Pancreas (tissue), 10 donors: ENCODE measurements at places on chromosomes 1 and 21. TPM values are rescaled to one million over a fixed set of nuclear protein-coding genes. Genes with fewer than 3 reads are reported as not detected.

GRCh38 chr1:98854137-98854536 lies 150.5 kb downstream of the PLPPR5 start:
- DNase-seq, result no peak

HLX gene
- 5.9 TPM for polyA plus RNA-seq

RUNX1 gene
- 2.1 TPM for polyA plus RNA-seq

DNA sequence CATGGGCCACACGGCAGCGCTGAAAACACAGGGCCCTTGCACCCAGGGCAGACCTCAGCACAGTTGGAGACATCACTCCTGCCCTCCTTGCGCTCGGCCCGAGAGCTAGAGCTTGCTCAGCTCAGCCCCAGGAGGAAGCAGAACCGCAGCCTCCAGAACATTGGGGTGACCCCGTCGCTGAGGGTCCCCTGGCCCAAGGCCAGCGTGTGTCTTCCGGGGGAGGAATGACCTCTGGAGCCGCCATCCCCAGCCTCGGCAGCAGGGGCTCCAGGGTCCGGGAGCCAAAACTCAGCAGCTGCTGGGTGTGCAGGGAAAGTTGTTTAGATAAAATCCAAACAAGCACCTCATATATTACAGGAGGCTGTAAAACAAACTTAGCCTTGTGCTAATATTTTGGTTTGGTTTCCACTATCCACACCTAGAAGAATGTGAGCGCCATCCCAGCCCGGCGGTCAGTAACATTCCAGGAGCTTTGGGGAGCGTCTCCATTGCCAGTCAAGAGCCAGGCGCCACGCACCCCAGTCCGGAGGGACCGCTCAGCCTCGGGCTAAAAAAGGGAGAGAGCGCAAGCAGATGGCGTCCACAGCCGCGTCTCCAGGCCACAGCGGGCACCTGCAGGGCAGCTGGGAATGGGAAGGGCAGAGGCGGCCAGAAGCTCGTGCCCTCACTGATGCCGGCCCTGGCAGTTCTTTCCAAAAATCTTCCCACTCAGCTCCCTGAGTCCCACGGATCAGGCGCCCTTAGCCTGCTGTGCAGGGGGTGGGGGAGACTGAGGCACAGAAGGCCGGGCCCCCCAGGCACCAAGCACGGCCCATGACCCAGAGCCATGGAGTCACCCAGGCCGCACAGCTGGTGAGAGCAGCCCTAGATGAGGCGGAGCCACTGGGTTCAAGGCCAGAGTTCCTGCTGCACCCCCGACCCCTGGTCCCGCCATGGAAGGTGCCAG lies 52.0 kb downstream of the SLX9 start:
- DNase-seq, result peak; percentile 50

CHRNB2 gene
- polyA plus RNA-seq, result 3.1 TPM

DNA sequence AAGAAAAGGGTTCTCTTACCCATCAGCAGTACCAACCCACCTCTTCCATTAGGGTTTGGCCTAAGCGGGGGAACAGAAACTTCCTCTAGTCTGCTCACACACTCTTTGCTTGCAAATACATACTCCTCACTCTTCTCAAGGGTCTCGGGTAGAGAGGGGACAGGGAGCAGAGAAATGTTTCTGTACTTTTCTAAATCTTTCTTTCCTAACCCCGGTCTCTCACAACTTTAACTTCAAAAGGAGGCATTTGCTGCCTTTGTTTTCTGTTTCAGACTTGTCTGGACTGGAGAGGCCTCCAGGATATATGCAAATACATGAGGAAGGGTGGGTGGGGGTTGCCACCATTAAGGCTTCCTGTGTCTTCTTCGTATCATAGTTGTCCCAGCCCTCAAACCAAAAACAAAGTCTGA lies 10.5 kb upstream of the LAX1 start:
- no peak for DNase-seq

GRCh38 chr1:54357967-54358366 lies 48.2 kb downstream of the SSBP3 start:
- no peak for DNase-seq

PCNX2 gene
- polyA plus RNA-seq, result 5.5 TPM

MNDA gene
- 0.76 TPM for polyA plus RNA-seq

OR2T33 gene
- polyA plus RNA-seq, result not detected

DNA sequence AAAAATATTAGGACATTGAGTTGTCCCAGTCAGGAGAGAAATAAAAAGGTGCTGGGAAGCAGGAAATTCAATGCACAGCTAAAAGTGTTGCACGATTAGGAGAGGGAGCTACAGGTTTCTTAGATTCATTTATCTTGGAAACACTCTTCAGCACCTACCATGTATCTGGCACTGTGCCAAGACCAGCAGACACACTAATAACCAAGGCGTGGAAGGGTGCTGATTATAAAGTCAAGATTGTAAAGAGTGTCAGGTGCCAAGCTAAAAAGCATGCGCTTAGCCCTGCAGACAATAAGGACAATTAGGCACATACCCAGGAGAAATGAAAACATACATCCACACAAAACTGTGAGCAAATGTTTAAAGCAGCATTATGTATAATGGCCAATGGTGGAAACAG lies 129.9 kb downstream of the DSCAM start:
- DNase-seq, result no peak

DNA sequence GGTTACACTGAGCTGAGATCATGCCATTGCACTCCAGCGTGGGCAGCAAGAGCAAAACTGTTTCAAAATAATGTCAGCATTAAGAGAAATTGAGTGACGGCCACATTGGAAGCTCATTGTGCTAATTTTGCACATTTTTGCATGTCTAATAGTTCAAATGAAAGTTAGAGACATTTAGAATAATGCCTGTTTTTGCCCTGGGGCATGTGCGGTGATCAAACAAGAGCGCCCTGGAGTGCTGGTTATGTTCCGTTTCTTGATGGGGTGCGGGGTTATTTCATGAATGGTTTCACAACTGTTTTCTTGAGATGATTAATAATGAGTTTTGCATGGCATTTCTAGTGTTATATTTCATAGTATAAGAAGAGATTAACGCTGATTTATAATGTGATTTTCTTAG lies 13.1 kb downstream of the OR2T11 start:
- DNase-seq, result no peak

SLC35E2B gene
- polyA plus RNA-seq, result 26.0 TPM

CCDC185 gene
- polyA plus RNA-seq, result not detected

- DNase-seq, result no peak
Observed at GRCh38 chr21:45152265-45152746, 77.9 kb downstream of the ADARB1 start.

- no peak for DNase-seq
Observed at GRCh38 chr1:162351246-162351842, 25.3 kb downstream of the SPATA46 start.

PRAMEF5 gene
- not detected for polyA plus RNA-seq

MTFR1L gene
- 59.6 TPM for polyA plus RNA-seq

ETS2 gene
- 10.6 TPM for polyA plus RNA-seq

- DNase-seq, result no peak
Observed at GRCh38 chr1:247357781-247358211, 26.1 kb upstream of the ZNF496 start.

ADAMTS4 gene
- polyA plus RNA-seq, result 3.9 TPM

MSH4 gene
- 0.19 TPM for polyA plus RNA-seq

APOBEC4 gene
- 0.05 TPM for polyA plus RNA-seq

GRCh38 chr1:74502432-74502831 lies 10.0 kb downstream of the LRRC53 start:
- no peak for DNase-seq

DNA sequence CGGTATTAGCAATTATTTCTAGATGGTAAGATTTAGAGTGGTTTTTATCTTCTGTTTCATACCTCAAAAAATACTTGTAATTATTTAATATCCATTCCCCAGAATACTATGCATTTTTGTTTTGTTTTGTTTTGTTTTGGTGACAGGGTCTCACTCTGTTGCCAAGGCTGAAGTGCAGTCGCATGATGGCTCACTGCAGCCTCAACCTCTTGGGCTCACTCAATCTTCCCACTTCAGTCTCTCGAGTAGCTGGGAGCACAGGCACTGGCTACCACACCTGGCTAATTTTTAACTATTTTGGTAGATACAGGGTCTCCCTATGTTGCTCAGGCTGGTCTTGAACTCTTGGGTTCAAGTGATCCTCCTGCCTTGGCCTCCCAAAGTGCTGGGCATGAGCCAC lies 252.7 kb downstream of the AKT3 start:
- no peak for DNase-seq

RIMS3 gene
- 0.49 TPM for polyA plus RNA-seq

- DNase-seq, result no peak
Observed at GRCh38 chr21:36236052-36236730, 79.6 kb downstream of the DOP1B start.

- DNase-seq, result no peak
Observed at GRCh38 chr1:204945565-204945977, 74.9 kb downstream of the NFASC start.

DNA sequence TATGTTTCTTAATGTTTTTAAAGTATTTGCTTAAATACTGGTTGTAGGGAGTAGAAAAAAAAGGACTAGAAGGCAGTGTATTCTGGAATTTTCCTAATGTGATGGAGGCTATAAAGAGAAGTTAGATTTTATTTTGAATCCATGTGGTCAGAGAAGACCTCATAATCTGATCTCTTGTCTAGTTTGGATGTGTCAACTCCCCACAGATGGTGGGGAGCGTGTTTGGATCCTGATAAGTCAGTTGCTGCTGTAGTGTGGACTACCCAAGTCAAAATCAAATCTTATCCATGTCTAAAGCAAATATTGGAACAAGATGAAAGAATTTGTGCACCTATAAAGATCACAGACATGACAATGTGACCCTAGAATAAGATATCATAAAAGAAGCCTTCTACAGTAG lies 918.0 kb downstream of the LTN1 start:
- DNase-seq, result no peak

GRCh38 chr1:3717715-3718601 lies 34.3 kb upstream of the CCDC27 start:
- DNase-seq, result no peak
